Stimulated activated CD4-positive, alpha-beta T cell treated with anti-CD3 and anti-CD28 coated beads, Interleukin-1b, Interleukin-23, amount 100 ng/mL, for 1 hour (primary cell): ENCODE measurements at places on chromosomes 5 and 9.
A peak's percentile ranks its signal among the peaks of the same experiment; 100 is the strongest.

GRCh38 chr5:170195961-170196360 is 36.8 kb upstream of the C5orf58 start:
- DNase-seq = no peak

DNA sequence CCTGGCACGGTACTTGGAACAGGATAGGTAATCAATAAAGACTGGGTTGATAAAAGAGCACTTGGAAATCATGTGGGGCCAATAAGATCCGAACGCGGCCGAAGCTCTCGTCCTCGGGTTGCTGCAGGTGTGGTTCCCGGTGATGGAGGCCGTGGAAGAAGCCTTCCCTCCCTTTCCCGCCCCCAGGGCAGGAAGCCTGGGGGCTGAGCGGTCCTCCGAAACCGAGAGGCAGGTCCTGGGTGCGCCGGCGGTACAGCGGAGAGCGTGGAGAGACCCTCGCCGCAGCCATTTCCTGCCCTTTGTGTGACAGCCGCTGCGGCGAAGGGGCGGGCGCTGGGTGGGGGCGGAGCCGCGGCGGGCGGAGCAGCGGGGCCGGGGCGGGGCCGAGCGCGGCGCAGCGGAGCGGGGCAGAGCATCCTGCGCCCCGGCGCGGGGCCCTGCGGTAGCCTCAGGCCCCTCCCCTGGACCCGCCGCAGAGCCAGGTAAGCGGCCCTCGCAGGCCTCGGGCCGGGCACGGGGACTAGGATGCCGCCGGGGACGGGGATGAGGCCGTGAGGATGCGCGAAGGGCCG is at the start of gene CYFIP2:
CYFIP2 (plus strand) TSS at position 410 of the 572 bp plus-strand sequence. CDS start 19,239 bp downstream, outside the sequence.
- DNase-seq = peak; percentile 72

DNA sequence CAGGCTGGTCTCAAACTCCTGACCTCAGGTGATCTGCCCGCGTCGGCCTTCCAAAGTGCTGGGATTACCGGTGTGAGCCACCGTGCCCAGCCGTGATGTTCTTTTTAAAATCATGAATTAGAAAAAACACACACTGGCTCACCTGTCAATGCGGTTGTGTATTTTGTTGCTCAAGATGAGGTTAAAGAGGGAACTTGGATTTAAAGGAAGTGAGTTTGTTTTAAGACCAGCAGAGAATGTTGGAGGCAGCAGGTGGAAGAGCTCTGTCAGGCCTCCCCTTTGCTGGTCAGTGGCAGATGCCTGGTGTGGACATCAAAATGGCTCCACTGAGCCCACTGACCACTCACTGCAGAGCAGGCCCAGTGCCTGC is 38.9 kb downstream of the WNK2 start:
- no peak for DNase-seq

GRCh38 chr5:155943516-155944407 is 383.2 kb upstream of the SGCD start:
- no peak for DNase-seq

- no peak for DNase-seq
Measured at GRCh38 chr9:131987232-131987631, 92.4 kb downstream of the MED27 start.

DNA sequence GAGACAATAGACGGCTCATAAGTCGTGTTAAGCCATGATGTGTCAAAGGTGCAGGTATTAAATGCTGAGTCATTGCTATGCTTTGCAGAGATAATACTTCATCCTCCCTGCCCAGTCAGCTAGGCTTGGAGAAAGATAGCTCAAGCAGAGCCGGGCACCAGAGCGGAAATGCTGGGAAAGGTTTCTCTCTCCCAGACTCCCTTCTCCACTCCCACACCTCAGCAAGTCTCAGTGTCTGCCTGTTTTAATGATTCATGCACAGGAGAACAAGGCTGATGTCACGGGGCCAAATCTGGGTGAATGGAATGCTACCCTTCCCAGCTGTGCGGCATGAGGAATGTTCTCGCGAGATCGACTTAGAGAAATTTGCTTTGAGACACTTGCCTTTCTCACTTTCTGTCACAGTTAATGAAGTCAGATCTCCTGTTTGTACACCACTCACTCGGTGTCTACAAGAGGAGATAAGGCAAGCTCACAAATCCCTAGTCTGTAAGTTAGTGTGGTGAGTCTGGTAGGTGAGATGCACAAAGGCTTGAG is 204.4 kb downstream of the EFNA5 start:
- no peak for DNase-seq

- DNase-seq = no peak
Measured at GRCh38 chr5:175107865-175108264, 336.1 kb downstream of the DRD1 start.

DNA sequence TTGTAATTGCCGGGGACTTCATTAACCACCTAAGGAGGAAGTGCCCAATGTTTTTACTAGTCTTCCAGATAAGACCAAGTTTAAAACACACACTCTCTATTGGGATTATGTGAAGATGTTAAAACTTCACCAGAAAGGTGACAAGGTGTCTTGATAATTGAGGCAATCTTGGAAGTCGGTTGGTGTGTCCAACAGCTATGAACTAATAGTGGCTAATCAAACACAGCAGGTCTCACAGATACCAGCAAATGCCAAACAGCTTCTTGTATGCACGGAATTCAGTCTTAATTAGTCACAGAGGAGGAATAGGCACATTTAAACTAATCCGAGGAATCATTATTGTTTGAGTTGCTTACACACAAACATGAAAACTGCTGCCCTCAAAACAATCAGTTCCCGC is 214.5 kb downstream of the SEC61B start:
- DNase-seq = no peak

DNA sequence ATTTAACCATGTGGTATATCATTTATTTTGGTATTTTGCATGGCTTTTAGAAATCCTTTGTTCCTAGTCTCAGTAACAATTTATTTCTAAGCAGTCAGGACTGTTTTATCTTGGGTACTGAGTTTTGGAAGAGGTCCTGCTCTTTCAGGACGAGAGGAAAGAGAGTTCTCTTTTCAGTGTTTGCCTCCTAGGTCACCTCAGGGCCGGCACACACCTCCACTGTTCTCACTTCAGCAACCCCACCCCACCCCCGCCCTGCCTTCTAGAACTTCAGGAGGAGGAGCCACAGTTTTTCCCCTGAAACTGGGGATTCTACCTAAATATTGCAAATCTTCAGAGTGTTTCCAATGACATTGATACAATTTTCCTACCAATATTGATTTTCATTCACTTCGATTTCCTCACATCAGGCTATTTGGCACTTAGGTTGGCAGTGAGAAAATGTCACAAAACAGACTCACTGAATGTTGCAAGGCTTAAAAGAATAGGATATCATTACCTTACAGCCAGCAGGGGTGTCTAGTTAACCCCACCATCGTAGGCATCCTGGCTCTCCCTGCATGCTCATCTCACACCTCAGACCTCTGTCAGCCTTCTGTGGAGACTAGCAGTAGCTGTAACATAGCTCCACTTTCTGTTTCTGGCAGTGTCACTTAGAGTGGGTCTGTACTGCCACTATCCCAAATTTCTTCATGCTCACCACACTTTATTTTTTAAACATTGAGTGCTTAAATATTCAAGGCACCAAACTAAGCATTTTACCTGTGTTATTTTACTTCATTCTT is 5.4 kb downstream of the IGIP start:
- DNase-seq = no peak

GRCh38 chr5:137126829-137127228 is 372.3 kb downstream of the SPOCK1 start:
- DNase-seq = no peak

DNA sequence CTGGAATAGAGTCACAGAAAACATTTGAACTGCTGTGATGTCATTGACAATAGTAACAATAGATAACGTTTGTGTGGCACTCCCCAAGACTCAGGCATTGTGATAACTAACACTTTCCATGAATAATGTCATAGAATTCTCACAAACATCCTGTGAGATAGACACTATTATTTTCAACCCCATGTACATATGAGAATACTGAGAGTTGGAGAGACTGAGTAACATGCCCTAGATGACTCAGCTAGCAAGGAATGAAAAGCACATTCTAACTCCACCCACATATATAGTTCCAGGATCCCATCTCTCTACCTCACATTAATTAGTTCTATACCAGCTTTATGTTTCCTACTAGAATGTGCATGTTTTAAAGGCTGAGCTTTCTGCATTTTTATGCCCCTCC is 71.4 kb downstream of the ASTN2 start:
- DNase-seq = no peak

DNA sequence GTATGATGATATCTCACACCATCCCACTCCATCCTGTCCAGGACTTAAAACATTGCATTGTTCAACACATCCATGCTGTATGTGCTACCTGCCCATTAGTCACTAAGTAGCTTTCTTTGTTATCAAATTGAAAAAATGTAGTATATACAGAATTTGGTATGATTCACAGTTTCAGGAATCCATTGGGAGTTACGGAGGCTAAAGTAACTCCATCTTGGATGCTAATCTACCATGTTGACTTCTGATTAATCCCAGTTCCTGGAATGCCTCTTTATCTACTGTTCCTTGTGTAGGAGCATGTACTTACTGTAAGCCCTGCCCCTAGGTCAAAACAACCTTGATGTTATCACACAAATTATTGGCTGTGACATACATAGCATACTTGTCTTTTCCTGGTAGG is 38.9 kb upstream of the FOXB2 start:
- DNase-seq = no peak

GRCh38 chr5:132074772-132075718 is 1.5 kb downstream of the CSF2 start:
- no peak for DNase-seq

DNA sequence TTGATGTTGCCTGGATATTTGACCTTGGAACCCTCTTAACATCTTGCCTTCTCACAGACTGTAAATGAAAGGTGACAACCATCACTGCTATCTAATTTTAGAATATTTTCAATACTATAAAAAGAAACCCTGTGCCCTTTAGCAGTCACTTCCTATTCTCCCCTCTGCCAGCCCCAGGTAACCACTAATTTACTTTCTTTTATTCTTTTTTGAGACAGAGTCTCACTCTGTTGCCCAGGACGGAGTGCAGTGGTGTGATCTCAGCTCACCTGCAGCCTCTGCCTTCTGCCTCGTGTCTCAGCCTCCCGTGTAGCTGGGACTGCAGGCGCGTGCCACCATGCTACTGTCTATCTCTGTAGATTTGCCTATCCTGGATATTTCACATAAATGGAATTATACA is 43.6 kb downstream of the FRMPD1 start:
- DNase-seq = no peak

- DNase-seq = no peak
Measured at GRCh38 chr9:131274674-131275331, 1.5 kb downstream of the FAM78A start.

- DNase-seq = no peak
Measured at GRCh38 chr9:94593459-94594345, at the start of gene FBP2. FBP2 (minus strand) TSS chr9:94593824; CDS start chr9:94593726, 98 bp downstream.

- DNase-seq = no peak
Measured at GRCh38 chr9:117951127-117951526, 246.9 kb downstream of the TLR4 start.

DNA sequence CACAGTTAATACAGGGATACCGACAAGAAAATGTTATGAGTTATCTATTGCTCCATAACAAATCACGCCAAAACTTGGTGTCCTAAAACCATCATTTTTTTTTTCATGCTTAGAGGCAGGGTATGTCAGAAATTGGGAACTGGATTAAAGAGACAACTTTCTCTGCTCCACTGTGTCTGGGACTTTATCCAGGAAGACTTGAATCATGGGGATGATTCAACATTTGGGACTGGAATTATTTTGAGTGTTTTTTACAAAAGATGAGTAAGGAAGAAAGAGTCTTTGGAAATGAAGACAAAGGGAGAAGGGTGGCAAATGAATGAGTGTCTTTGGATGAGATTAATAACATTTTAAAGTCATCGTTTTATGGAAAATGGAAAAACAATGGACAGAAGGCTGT is 1883.7 kb upstream of the C9orf72 start:
- no peak for DNase-seq

DNA sequence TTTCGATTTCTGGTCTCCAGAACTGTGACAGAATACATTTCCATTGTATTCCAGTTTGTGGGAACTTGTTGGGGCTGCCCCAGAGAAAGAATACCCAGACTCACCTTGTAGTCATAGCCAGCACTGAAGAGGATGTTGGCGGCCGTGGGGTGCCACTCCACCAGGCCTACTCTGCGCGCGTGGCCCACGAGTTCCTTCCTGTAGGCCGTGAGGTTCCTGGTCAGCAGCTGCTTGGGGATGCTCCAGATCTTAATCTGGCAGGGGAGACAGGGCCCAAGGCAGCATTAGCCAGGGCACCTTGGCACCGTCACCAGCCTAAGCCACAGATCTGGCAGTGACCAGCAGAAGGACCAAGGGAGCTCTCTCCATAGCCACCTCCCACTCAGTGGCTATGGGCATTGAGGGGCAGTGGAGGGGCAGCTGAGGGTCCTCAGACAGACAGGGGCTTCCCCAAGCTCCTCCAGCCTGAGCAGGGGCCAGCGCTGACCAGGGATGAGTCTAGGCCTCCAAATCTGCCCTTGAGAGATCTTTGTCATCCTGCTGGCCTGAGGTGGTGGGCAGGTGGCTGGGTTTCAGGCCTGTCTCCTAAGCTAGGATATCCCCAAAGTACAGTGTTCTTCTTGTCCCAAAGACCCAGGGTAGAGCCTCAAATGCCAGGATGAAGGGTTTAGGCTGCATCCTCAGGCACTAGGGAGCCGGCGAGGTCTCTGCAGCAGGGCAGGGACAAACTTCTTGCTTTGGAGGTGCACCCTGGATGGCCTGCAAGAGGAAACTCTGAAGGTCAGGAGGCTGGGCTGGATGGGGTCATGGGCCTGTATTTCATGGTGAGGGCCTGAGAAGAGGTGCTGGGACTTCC is 15.9 kb upstream of the TRIM14 start:
- DNase-seq = no peak

- no peak for DNase-seq
Measured at GRCh38 chr9:132077881-132078698, 1.6 kb downstream of the MED27 start.

GRCh38 chr5:15796557-15796956 is 296.6 kb downstream of the FBXL7 start:
- DNase-seq = no peak

- DNase-seq = no peak
Measured at GRCh38 chr9:134601764-134602163, 39.8 kb upstream of the COL5A1 start.

GRCh38 chr9:33241298-33241697 is 1.3 kb downstream of the SPINK4 start:
- no peak for DNase-seq

DNA sequence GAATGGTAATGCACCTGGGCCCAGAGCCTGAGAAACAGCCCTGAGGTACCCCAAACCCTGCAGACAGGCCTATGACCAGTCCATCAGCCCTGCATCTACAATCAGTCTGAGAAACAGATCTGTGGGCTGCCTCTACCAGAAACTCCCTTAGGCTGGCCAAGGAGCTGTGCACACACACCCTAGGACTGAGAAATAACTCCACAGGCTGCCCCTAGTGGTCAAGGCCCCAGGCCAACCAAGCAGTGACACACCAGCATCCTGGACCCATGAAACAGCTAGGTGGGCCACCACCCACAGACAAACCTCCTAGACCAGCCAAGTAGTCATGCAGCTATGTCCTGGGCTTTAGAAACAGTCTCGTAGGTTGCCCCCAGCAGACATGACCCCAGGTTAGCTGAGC is 253.6 kb upstream of the VLDLR start:
- DNase-seq = no peak

- DNase-seq = no peak
Measured at GRCh38 chr5:75890546-75890945, 173.3 kb upstream of the POC5 start.

GRCh38 chr5:2272755-2273154 is 390.0 kb upstream of the IRX4 start:
- no peak for DNase-seq

GRCh38 chr5:136190904-136191303 is 2.1 kb downstream of the SMIM32 start:
- DNase-seq = no peak

- DNase-seq = no peak
Measured at GRCh38 chr9:135255033-135255840, 167.8 kb downstream of the OLFM1 start.

GRCh38 chr5:118211606-118212005 is 776.7 kb downstream of the DTWD2 start:
- no peak for DNase-seq
